ENCODE measurements at places on chromosomes 2 and 18. TPM values are rescaled to one million over a fixed set of nuclear protein-coding genes. Genes with fewer than 3 reads are reported as not detected.

EML6 gene
- total RNA-seq = 0.30 TPM

ELMOD3 gene
- 30.1 TPM for total RNA-seq

TTR gene
- not detected for total RNA-seq

DNAJC27 gene
- total RNA-seq = 7.3 TPM

HOXD1 gene
- not detected for total RNA-seq

GRCh38 chr18:46555724-46556123, 101.3 kb downstream of the LOXHD1 start:
- DNase-seq = peak; percentile 9

DNA sequence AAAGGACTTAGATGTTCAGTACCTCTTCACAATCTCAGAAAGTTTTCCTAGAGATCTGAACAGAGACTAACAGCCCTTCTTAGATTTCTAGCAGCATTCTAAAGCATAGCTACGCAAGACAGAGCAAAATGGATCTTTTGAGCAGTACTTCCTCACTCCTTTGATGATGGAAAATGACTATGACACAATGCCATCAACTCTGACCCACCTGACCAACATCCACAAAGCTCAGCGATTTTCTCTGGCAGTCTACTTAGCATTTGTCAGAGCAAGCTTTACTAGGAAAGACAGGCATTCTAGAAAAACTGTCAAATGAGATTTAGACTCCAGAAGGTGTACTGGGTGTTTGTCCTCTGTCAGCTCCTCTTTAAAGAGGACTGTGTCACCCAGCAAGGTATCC, 180.9 kb upstream of the ACVR2A start:
- no peak for DNase-seq

GRCh38 chr2:40016151-40016885, 237.3 kb upstream of the THUMPD2 start:
- no peak for DNase-seq

- no peak for DNase-seq
These were observed 45.7 kb upstream of the SNED1 start for GRCh38 chr2:240952496-240953246.

GRCh38 chr2:144702051-144702450, 182.1 kb upstream of the ZEB2 start:
- DNase-seq = no peak

GRCh38 chr2:187982668-187983067, 309.0 kb upstream of the GULP1 start:
- DNase-seq = no peak

DNA sequence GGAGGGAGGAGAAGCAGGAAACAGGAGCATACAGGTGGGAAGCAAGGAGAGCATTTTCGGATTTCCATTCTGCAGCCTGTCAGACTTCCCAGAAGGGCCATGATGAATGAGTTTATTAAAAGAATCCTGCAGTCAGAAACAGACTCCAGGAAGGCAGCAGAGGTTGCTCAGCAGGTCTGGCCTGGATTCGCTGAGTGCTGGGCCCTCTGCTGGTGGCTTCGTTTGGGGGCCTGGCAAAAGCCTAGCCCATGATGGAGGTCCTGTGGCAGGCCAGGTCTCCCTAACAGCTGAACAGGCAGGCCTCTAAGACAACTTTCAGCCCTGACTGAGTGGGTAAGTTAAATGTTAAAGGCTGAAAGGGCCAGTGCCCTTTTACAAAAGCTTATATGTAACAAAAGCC, 108.2 kb upstream of the CAPN13 start:
- no peak for DNase-seq

GRCh38 chr2:180983468-180984242, 3.2 kb downstream of the UBE2E3 start:
- DNase-seq = no peak

DNA sequence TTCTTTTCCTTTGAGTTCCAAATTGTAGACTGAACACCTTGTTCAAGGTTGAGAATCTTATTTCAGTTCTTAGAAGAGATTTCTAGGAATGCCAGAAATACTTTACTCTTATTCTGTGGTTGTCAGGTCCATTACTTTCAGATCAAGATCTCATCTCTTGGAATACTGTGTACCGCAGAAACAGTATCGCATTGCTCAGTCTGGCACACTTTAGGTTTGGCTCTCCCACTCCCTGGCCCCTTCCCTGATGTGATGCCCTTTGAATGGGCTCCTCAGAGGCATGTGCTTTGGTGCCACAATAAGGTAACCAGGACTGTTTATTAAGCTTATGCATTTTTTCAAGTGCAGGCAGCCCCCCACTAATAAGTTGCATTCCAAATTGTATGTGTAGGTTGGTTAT, 244.7 kb upstream of the FOSL2 start:
- DNase-seq = no peak

GRCh38 chr2:232276084-232276732, 102.3 kb upstream of the ALPP start:
- no peak for DNase-seq

DNA sequence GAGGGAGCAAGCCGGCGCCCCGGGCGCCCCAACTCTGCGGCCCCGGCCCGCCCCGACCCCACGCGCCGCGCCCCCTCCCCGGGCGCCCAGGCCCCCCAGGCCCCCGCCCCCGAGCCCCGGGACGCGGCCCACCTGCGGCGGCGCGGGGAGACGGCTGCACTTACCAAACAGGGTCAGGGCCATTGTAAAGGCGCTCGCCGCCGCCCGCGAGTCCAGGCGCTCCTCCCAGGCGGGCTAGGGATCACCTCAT, 526 bp downstream of the CHN1 start:
- no peak for DNase-seq

- no peak for DNase-seq
These were observed 971 bp downstream of the ZNF385B start for GRCh38 chr2:179860255-179861026.

DNA sequence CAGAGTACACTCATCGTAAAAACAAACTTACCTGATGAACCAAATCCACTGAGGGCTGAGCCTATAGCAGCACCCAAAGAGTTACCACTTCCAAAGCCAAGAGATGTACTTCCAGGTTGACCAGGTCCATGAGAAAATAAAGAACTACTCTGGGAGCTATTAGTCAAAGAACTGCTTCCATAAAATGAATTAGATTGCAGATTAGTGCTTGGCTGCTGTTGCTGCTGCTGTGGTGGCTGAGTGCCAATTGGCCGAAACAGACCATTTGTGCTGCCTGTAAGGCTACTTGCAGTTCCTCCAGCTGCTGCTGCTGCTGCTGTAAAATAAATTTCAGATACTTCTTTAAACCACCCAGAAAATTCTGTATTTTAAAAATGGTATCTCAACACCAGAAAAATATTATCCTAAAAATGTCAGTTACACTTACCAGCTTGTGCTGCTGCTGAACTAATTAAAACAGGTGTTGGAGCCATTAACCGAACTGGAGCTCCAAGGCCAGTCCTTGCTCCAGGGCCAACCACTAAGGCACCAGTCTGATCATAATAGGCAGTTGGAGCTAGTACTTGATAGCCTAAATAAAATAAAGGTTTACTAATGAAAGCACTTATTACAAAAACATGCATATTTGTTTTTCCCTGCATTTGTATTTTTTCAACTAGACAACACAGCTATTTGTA, 58.1 kb upstream of the SDC1 start:
- DNase-seq = no peak

GRCh38 chr2:33153008-33153407, 206.3 kb downstream of the LTBP1 start:
- DNase-seq = no peak

DNA sequence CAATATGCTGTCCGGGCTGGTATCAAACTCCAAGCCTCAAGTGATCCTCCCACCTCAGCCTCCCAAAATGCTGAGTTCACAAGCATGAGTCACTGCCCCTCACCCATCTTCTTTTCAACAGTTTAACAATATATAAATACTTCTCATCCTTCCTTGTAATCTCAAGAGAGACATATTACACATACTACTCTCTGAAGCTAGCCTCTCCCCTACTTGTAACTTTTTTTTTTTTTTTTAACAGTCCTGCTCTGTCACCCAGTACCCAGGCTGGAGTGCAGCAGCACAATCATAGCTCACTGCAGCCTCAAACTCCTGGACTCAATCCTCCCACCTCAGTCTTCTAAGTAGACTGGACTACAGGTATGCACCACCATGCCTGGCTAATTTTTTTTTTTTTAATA, 5.7 kb downstream of the GFPT1 start:
- DNase-seq = no peak

DNA sequence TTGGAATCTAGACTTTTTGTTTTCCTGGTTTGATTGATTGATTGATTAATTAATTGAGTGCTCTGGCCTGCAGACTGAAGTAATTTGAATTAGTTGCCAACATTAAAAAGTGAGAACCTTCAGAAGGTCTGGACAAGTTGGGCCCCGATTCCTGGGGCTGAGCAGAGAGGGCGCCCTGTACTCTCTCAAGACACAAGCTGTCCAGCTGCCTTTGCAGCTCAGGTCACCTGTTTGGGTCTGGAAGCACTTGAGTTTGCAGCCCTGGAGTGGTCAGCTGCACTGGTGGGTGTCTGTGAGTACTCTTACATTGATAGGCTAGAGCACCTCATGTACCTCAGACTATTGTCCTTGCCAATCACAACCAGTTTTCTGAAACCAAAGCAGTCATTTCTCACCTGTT, 22.7 kb upstream of the CELF4 start:
- no peak for DNase-seq

DNA sequence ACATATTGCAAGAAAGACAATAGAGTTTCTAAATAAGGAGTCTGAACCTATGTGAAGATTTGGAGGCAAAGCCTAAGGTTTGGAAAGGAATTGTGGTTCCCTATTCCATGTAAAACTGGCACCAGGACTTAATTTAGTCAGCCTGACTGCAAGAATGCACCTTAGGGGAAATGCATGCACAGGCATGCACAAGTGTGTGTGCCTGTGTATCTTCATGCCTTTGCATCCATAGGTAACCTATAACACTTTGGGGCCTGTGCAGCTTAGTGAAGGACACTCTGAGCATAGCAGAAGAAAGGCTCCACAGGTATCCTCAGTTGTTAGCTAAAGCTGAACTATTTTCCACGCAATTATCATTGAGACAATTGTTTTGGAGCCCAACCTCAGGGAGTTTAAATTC, 73.4 kb downstream of the RPRM start:
- no peak for DNase-seq

- DNase-seq = no peak
These were observed 395.0 kb upstream of the CRIM1 start for GRCh38 chr2:35960596-35960995.

- DNase-seq = no peak
These were observed 6.2 kb downstream of the COPS9 start for GRCh38 chr2:240129731-240130392.

DNA sequence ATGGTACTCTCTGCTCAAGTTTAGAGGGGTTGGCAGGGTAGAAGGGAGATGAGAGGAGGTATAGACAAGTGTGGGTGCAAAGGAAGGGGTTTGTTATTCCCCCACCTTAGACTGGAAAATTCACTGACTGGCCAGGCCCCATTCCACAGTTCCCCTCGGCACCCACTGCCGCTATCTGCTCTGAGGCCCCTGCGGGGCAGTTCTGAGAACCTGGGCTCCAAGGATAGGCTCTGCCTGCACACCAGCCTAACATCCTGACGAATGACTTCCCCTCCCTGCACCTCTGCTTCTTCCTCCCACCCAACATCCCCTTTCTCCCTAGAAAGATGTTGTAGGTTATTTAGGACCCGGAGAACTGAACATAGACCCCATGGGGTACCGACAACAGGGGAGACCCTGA, 303.9 kb upstream of the HDAC4 start:
- no peak for DNase-seq

- DNase-seq = no peak
These were observed 24.8 kb downstream of the CYTIP start for GRCh38 chr2:157419031-157419575.
